Small intestine (tissue), 16 donors: ENCODE measurements at places on chromosomes 1 and 21. TPM values are rescaled to one million over a fixed set of nuclear protein-coding genes. Genes with fewer than 3 reads are reported as not detected.
A peak's percentile ranks its signal among the peaks of the same experiment; 100 is the strongest.

Gene TNNI3K
- 0.24 TPM for polyA plus RNA-seq

Gene LCE1F
- polyA plus RNA-seq, result not detected

Gene HSPB7
- 1.1 TPM for polyA plus RNA-seq

Gene PPIH
- 53.2 TPM for polyA plus RNA-seq

Gene OR2T34
- not detected for polyA plus RNA-seq

Gene FAM72B
- polyA plus RNA-seq, result 2.1 TPM

Gene CGN
- 221 TPM for polyA plus RNA-seq

Gene CASQ1
- polyA plus RNA-seq, result 0.54 TPM

Gene TMEM200B
- polyA plus RNA-seq, result 0.81 TPM

Gene RER1
- polyA plus RNA-seq, result 106 TPM

Gene AQP10
- polyA plus RNA-seq, result 0.30 TPM

Gene GCSAML
- 0.18 TPM for polyA plus RNA-seq

Gene MRPL55
- polyA plus RNA-seq, result 87.3 TPM

Gene OR10Z1
- under 0.01 TPM for polyA plus RNA-seq

Gene OR2T33
- polyA plus RNA-seq, result not detected

Gene OVAAL
- not detected for polyA plus RNA-seq

DNA sequence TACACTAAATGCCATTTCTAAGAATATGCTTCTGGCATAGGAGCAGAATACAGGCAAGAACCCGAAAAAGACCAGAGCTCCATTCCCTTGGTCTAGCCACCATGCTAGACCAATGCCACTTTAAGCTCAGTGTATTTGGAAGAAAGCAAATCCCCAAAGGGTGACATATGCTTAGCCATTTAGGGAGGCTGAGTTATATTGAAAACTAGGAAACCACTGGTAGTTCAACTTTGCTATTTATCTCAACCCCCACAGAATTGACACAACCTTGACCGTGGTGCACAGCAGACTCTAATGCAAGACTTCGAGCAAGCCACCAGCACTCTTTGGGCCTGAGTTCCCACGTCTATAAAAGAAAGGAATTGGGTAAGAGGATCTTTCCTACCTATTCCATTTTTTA, 167.9 kb downstream of the ADSS2 start:
- no peak for DNase-seq
- H3K27ac ChIP-seq, result no peak overlapping the region
- H3K4me1 ChIP-seq, result no peaks in the 10 kb centered on the region
- no peaks in the 10 kb centered on the region for H3K36me3 ChIP-seq
- H3K27me3 ChIP-seq, result no peaks in the 10 kb centered on the region

GRCh38 chr1:21491488-21492355, 17.5 kb upstream of the ALPL start:
- no peaks in the 10 kb centered on the region for H3K27me3 ChIP-seq
- no peaks in the 10 kb centered on the region for H3K36me3 ChIP-seq
- no peak for DNase-seq
- no peak overlapping the region for H3K4me3 ChIP-seq
- no peak overlapping the region for H3K27ac ChIP-seq
- no peaks in the 10 kb centered on the region for H3K4me1 ChIP-seq

- H3K36me3 ChIP-seq, result no peaks in the 10 kb centered on the region
- DNase-seq, result no peak
- no peaks in the 10 kb centered on the region for H3K27me3 ChIP-seq
- H3K27ac ChIP-seq, result no peak overlapping the region
- no peak overlapping the region for H3K4me3 ChIP-seq
- no peaks in the 10 kb centered on the region for H3K4me1 ChIP-seq
Measured at GRCh38 chr1:4394366-4394765, 260.0 kb upstream of the AJAP1 start.

DNA sequence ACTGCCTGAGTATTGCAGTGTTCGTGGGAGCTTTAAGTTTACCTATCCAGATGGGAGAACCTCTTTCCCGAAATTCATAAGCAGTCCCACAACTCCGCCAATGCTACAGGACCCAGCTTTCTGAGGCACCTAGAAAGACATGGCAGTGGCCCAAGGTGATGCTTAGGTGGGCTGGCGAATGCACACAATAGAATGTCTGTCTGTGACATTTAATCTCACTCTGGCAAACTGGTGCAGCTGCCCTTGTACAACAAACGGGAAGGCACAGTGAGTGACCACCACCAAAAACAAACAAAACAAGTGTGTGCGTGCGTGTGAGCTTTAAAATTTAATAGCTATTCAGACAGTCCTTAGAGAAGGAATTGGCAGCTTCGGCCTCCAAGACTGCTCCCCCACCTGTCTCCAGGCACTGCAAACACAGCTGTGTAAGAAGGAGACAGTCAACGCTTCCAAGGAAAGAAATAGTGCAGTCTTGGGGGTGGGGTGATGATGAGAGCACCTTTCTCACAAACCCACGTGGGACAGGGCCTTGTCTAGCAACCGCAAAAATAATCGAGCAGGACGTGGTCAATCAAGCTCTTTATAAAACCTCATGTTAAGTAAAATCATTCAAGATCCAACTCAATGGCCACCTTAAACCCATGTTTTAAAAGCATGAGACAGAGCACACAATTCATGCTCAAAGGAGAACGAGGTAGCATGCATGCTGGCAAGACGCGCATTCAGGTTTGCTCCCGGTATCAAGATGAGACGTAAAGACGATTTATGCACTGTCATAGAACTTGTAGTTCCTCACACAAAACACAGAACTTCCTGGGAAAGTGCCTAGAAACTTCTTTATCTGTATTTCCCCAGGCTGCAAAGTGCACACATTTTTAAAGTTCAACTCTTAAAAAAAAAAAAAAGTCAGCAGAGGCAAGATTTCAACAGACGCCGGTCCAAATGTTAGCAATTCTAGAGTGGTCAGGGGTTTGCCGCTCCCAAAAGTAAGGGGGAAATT, 84.1 kb downstream of the TM2D1 start:
- H3K27ac ChIP-seq, result no peak overlapping the region
- no peaks in the 10 kb centered on the region for H3K4me1 ChIP-seq
- H3K4me3 ChIP-seq, result no peak overlapping the region
- H3K27me3 ChIP-seq, result no peaks in the 10 kb centered on the region
- DNase-seq, result no peak

- no peaks in the 10 kb centered on the region for H3K36me3 ChIP-seq
- no peak overlapping the region for H3K27ac ChIP-seq
Measured at GRCh38 chr1:76568573-76569238, 298.6 kb upstream of the ST6GALNAC5 start.

- DNase-seq, result peak; percentile 44
- H3K27ac ChIP-seq, result no peak overlapping the region
- no peak overlapping the region for H3K4me3 ChIP-seq
- H3K4me1 ChIP-seq, result no peaks in the 10 kb centered on the region
Measured at GRCh38 chr1:50873458-50874187, 86.4 kb downstream of the FAF1 start.

GRCh38 chr1:243513726-243514491, 258.1 kb downstream of the SDCCAG8 start:
- no peak for DNase-seq
- no peak overlapping the region for H3K4me3 ChIP-seq
- peaks cover 2% of the 10 kb centered on the region for H3K27me3 ChIP-seq
- H3K36me3 ChIP-seq, result no peaks in the 10 kb centered on the region
- H3K27ac ChIP-seq, result no peak overlapping the region
- no peaks in the 10 kb centered on the region for H3K4me1 ChIP-seq

DNA sequence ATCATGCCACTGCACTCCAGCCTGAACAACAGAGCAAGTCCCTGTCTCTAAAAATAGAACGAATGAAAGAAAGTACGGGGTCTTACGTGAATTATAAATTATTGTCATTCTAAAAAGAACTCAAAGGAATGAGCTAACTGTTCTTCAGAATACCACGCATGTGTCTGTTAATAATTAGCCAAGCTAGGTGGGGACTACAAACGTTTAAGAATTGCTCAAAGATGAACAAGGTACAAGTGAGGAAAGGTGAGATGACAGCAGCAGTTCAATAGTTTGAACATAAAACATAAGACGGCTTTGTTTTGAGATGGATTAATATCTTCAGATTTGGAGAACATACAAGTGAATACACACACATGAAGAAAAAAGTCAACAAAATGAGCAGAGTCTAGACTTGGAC, 79.6 kb downstream of the UBR4 start:
- peaks cover 20% of the 10 kb centered on the region for H3K36me3 ChIP-seq
- DNase-seq, result peak; percentile 77
- no peak overlapping the region for H3K27ac ChIP-seq
- H3K4me1 ChIP-seq, result peaks cover 4% of the 10 kb centered on the region
- no peak overlapping the region for H3K4me3 ChIP-seq

GRCh38 chr1:22488319-22488718, 36.7 kb downstream of the ZBTB40 start:
- H3K27ac ChIP-seq, result no peak overlapping the region
- H3K4me1 ChIP-seq, result no peaks in the 10 kb centered on the region
- H3K4me3 ChIP-seq, result no peak overlapping the region

- H3K4me1 ChIP-seq, result no peaks in the 10 kb centered on the region
- H3K27ac ChIP-seq, result no peak overlapping the region
- no peaks in the 10 kb centered on the region for H3K27me3 ChIP-seq
Measured at GRCh38 chr1:38528623-38529022, 330.9 kb downstream of the RRAGC start.

GRCh38 chr1:12772520-12772919, 1.0 kb upstream of the PRAMEF12 start:
- H3K4me3 ChIP-seq, result no peak overlapping the region
- H3K27me3 ChIP-seq, result no peaks in the 10 kb centered on the region
- no peaks in the 10 kb centered on the region for H3K4me1 ChIP-seq
- H3K27ac ChIP-seq, result no peak overlapping the region

- H3K4me1 ChIP-seq, result no peaks in the 10 kb centered on the region
- no peak overlapping the region for H3K4me3 ChIP-seq
- H3K36me3 ChIP-seq, result peaks cover 12% of the 10 kb centered on the region
- H3K27me3 ChIP-seq, result no peaks in the 10 kb centered on the region
- no peak for DNase-seq
Measured at GRCh38 chr21:36350282-36350910, 30.4 kb downstream of the MORC3 start.

- no peaks in the 10 kb centered on the region for H3K4me1 ChIP-seq
- H3K27me3 ChIP-seq, result no peaks in the 10 kb centered on the region
- H3K27ac ChIP-seq, result no peak overlapping the region
- DNase-seq, result no peak
- H3K4me3 ChIP-seq, result no peak overlapping the region
- H3K36me3 ChIP-seq, result no peaks in the 10 kb centered on the region
Measured at GRCh38 chr21:21019681-21020080, 21.5 kb downstream of the NCAM2 start.

DNA sequence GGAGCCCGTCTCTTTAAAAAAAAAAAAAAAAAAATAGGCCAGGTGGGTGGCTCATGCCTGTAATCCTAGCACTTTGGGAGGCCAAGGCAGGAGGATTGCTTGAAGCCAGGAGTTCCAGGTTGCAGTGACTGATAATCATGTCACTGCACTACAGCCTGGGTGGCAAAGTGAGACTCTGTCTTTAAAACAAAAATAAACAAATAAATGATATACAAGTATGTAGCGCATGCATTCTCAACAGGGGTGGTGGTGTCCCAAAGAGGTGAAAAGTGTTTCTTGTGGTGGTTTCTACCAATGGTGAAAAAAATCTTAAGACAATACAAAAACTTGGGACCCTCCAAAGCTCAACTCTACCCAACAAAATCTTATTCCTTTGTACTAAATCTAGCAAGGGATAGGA, 17.9 kb downstream of the CNN3 start:
- H3K4me3 ChIP-seq, result no peak overlapping the region
- no peak for DNase-seq
- H3K4me1 ChIP-seq, result no peaks in the 10 kb centered on the region
- no peaks in the 10 kb centered on the region for H3K27me3 ChIP-seq

- H3K27me3 ChIP-seq, result no peaks in the 10 kb centered on the region
- peaks cover 6% of the 10 kb centered on the region for H3K36me3 ChIP-seq
- H3K4me1 ChIP-seq, result no peaks in the 10 kb centered on the region
Measured at GRCh38 chr1:165688046-165688445, 10.3 kb downstream of the ALDH9A1 start.

DNA sequence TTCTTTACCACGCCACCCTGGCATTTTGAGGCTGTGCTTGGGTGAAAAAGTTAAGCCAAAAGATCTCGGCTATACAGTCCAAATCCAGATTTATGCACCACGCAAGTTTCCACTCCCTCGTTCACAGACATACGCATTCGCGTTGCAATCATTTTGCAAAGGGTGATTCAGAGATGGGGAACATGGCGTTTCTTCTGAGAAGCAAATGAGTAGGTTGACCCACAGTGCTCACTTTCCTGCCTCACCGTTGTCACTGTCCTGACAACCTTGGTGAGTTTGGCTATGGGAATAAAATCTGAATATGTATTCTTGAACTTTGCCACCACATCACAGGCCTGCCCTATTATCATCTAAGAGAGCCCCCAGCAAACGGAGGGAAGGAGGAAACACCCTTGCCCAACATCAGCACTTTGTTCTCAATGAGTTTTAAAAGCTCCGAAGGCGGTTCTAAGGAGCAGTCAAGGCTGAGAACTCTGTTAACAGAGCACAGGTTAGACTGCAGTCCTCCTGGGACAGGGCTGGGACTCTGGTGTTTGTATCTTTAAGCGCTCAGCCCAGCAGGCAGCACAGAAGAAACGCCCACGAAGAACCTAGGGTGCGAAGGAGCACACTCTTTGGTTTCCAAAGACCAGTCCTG, 86.4 kb downstream of the RUNX1 start:
- DNase-seq, result no peak
- no peak overlapping the region for H3K4me3 ChIP-seq
- no peaks in the 10 kb centered on the region for H3K4me1 ChIP-seq
- H3K27me3 ChIP-seq, result no peaks in the 10 kb centered on the region

GRCh38 chr1:51928896-51929295, 50.4 kb upstream of the NRDC start:
- no peaks in the 10 kb centered on the region for H3K36me3 ChIP-seq
- no peak overlapping the region for H3K27ac ChIP-seq
- H3K4me1 ChIP-seq, result no peaks in the 10 kb centered on the region
- H3K4me3 ChIP-seq, result no peak overlapping the region

DNA sequence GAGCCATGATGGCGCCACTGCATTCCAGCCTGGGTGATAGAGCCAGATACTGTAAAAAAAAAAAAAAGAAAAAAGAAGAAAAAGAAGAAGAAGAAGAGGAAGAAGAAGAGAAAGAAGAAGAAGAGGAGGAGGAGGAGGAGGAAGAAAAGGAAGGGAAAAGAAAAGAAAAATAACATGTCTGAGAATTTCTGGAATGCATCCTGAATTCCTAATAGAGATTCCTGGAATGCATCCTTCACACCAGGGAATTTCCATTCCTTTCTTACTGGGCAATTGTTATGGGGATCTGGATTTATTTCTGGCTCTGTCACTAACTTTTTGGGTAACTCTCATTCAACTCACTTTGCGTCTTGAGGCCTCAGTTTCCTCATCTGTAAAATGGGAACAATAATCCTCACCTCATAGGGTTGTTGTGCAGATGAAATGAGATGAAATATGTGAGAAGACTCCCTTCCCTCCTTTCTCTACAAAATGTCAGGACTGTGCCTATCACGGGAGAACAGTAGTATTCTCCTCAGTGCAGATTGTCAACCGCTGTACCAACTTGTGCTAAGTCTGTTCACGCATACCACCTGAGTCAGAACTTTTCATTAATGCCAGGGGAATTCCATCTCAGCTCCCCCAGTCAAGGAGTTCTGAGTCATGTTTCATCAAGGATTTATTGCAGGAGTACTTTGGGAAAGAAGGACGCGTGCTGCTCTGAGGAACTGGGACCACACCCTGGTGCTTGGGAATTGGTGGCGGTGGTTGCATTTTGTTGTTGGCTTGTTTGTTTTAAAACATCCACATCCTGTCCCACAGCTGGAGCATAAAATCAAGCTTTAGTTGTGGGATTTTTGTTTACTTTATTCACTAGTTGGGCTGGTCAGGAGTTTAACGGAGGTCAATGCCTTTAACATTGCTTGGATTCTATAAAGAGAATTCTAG, 42.4 kb upstream of the ROR1 start:
- no peaks in the 10 kb centered on the region for H3K27me3 ChIP-seq
- H3K27ac ChIP-seq, result peak overlapping the region; percentile 20
- H3K4me3 ChIP-seq, result no peak overlapping the region
- peak; percentile 25 for DNase-seq

GRCh38 chr1:50976111-50976889, 6.3 kb downstream of the CDKN2C start:
- H3K27me3 ChIP-seq, result no peaks in the 10 kb centered on the region
- no peak overlapping the region for H3K27ac ChIP-seq
- no peak overlapping the region for H3K4me3 ChIP-seq
- no peak for DNase-seq
- H3K4me1 ChIP-seq, result no peaks in the 10 kb centered on the region
